ENCODE measurements at places on chromosomes 6 and 20. TPM values are rescaled to one million over a fixed set of nuclear protein-coding genes. Genes with fewer than 3 reads are reported as not detected.

DNA sequence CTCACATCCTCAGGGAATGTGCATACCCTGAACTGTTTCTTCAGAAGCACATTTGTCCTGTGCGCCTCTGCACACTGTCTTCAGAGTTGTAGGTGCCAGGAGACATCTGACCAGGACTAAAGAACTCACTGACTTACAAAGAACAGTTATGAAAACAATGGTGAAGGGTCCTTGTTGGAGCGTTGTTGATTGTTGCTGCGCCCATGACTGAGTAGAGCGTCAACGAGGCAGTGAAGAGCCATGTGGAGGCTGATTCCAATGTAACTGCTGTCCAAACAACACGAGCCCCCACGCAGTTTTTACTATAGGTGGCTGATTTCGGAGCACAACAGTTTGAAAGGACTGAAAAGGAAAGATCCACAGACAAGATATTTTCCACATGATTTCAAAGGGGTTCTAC lies 380.3 kb downstream of the CDH26 start:
- no peak for DNase-seq

NSFL1C gene
- 81.5 TPM for total RNA-seq

GRCh38 chr20:50221501-50222308 lies 31.1 kb downstream of the CEBPB start:
- DNase-seq = no peak

DNA sequence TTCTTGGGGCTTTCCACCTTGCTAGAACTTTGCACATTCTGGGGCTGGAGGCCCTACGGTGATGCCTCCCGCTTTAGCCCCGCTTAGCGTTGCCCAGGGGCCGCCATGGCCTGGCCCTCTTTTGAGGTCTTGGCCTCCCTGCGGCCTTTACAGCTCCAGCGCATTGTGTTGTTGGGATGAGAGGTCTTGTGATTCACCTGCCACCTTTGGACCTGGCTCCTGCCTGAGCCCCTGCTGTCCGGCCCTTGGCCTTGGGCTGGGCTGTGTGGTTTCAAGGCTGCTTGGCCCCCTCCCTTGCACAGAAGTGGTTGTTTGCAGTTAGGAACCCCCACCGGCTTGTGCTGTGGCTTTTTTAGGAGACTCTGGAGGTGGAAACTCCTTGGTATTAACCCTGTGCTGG lies 61.0 kb upstream of the CDH4 start:
- no peak for DNase-seq

RRAGD gene
- total RNA-seq = 1.4 TPM

DNA sequence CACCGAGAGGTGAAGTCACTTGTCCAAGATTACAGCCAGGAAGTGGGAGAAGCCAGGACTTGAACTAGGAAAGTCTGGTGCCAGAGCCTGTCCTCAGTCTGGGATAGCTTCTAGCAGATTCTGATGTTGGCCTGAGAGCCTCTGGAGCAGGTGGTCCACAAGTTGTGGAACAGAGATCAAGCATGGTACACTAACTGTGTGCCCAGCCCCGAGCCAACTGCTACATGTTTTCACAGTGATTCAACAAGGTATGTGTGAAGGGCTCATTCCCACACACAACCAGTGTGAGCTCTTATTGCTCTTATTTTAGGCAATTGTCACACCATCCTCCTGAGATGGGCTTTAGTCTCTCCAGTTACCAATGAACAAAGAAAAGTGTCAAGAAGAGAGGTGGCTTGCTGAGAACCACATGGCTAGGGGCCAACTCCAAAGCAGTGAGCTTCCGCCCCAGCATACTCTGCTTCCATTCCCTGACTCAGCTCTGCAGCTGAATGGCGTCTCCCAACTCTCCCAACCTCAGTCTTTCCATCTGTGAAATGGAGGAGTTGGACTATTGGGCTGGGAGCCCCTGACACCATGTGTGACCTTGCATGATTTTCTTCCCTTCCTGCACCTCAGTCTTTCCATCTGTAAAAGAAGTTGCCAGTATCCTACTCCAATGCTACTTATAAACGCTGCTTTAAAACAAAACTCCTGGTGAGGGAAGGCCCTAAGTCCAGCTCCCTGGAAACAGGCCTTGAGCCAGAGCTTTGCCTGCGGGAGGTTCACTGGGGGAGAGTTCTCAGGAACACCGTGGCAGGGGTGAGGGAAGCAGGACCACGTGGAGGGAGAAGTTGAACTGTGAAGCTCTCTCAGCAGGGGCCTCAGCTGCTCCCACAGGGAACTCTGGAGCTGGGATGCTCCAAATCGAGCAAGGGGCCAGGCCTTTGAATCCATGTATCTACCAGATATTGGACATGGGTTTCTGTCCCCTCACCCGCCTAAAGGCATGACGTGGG lies 40.9 kb downstream of the CDH22 start:
- DNase-seq = no peak

GRCh38 chr6:111242452-111242851 lies 155.1 kb downstream of the SLC16A10 start:
- DNase-seq = no peak

DNA sequence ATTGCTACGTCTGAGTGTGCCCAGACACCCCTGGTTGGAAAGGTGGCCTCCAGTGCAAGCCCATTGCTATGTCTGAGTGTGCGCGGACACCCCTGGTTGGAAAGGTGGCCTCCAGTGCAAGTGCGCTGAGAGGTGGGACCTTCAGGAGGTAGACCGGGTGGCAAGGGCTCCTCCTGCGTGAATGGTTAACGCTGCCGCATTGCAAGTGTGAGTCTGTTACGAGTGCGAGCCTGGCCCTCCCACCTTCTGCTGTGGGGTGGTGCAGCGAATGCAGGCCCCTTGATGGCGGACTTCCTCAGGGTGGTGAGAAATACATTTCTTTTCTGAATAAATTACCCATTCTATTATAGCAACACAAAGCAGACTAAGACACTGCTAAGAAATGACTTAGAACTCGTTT lies 208.8 kb downstream of the DLL1 start:
- DNase-seq = no peak

DNA sequence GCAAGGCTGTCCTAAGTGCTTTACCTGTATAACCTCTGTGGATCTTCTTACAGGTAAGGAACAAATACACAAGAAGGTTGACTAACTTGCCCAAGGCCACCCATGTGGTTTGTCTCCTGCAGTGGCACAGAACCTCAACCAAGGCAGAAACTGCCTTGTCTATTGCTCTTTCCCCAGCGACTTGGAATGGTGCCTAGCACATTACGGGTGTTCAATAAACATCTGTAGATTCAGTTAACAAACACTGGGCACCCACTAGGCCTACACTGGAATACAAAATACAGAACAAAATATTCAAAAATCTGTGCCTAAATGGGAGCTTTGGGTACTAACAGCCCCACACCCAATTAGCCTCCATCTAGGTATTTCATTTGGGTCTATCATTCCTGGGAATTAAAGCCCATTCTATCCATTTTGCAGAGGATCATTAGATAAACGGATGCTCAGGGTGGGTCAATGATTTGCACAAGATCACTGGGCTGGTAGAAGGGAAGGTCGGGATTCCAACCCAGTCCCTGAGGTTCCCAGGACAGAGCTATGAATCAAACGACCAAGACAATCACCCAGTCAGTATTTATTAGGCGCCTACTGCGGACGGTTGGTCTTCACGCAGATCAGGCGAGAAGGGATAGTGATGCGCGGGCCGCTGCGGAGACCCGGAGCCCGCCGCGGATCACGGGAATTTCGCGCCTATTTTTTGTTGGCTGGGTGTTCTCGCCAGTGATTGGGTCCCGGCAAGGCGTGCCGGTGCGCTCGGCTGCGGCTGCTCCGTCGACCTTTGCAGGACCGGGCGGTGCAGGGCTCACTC lies at the start of gene STK35:
STK35 (plus strand) TSS at position 771 of the 808 bp plus-strand sequence. CDS start 55 bp downstream, outside the sequence.
- DNase-seq = no peak

CTAGE9 gene
- not detected for total RNA-seq

MUCL3 gene
- not detected for total RNA-seq

C6orf120 gene
- 25.2 TPM for total RNA-seq

DNA sequence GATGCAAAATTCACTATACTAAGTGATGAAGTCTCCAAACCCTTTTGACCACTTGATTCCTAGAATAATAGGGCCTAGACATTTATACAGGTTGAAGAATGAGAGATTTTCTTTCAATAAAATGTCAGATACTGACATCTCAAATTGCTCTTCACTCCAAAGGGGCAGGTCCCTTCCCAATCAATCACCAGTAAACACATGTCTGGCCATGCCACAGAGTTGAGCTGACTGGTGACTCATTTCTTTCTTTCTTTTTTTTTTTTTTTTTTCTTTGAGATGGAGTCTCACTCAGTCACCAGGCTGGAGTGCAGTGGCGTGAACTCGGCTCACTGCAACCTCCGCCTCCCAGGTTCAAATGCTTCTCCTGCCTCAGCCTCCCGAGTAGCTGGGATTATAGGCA lies 388.6 kb upstream of the BTBD3 start:
- no peak for DNase-seq

PRND gene
- total RNA-seq = 0.20 TPM

LGSN gene
- total RNA-seq = 0.06 TPM

- no peak for DNase-seq
Observed at GRCh38 chr6:149026530-149026942, 279.7 kb downstream of the UST start.

CD93 gene
- total RNA-seq = 14.2 TPM

DNA sequence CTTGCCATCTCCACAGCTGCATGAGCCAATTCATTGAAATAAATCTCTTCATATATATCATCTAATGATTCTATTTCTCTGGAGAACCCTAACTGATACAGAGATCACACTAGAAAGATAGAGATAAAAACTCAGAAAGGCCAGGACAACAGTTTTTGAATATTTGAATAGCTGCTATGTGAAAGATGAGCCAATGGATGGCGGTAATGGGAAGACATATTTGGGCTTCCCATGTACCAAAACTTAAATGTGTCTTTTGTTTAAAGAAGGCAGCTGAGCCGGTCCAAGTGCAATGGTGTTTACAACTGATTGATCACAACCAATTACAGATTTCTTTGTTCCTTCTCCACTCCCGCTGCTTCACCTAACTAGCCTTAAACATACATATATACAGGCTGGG lies 35.1 kb downstream of the SGK1 start:
- no peak for DNase-seq

GRCh38 chr6:163250116-163250515 lies 164.4 kb upstream of the QKI start:
- DNase-seq = no peak

- DNase-seq = no peak
Observed at GRCh38 chr20:46317685-46318177, 9.4 kb upstream of the CDH22 start.

BMP5 gene
- total RNA-seq = 4.8 TPM

DNA sequence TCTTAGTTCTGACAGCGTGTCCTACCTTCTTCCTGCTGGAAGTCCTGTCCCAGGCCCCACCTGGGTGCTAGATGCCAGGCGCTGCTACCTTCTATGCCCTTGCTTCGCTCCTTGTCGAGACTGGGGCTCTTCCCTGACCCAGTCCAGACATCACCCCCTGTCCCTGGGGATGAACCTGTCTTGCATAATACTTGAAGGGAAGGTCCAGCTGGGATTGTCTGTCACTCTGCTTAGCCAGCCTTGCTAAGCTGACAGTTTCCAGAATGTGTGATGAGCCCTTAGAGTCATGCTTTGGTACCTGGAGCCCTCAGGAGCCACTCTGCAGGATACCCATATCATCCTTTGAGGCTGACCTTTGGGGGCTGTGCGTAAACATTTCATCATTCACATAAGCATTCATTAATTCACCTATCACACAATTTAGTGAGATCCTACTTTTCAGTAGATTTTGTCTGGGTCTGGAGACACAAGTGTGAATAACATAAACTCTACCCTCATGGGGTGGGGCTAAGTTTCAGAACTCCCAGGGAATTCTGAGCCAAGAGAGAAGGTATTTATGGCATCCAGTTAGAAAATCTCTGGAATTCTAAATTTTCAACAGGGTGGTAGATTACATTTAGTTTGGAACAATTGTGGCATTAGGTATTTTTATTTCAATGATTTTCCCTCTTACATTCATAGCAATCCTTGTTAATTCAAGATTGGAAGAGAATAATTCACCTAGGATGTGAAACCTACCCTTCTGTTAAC lies 151.1 kb upstream of the HDAC2 start:
- DNase-seq = no peak

DNA sequence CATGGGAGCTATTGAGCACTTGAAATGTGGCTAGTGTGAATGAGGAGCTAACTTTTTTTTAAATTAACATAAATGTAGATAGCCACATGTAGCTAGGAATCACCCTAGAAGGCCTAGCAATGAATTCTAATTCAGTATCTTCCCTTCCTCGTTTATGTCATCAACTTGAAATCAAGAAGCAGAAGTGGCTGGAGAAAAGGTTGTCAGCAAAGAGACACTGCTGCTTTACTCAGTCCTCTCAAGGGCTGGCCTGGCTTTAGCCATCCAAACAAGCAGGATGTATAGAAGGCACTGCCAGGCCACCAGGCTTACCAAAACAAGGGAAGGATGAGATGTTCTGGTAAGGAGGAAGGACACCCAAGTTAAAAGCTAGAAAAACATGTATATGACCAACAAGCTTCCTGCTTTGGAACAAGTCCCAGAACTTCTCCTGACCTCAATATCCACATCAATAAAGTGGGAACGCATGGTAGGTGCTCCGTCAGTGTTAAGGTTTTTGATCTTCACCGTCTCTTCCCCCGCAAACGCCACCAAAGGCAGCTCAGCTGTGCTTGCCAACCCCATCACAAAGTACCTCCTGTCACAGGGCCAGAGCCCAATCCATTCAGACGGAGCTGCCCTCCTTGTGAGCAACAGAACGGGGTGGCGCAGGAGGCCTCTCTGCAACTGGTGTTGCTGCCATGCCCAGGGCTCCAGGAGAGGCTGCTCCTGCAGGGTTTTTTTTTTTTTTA lies 235.8 kb upstream of the RIN2 start:
- no peak for DNase-seq

DNA sequence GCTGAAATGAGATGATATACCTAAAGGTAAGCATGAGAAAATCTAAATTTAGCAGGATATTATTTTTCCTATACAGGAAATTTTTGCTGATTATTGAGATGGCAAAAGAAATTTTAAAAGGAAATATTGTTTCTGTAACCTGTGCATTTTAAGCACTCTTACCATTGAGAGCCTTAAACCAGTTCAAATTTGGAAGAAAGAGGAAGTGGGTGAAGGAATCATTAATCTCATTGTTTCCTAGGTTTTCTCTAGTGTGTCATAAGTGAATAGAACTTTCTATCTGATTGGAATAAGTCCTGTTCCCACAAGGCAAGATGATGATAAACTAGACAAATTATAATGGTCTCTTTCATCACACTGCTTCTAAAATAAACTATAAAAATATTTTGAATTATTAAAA lies 22.4 kb upstream of the FKBP1C start:
- no peak for DNase-seq

GRCh38 chr6:39320363-39320984 lies 2.0 kb downstream of the KCNK16 start:
- DNase-seq = no peak

- DNase-seq = no peak
Observed at GRCh38 chr20:48722737-48723191, 105.0 kb downstream of the PREX1 start.

DNA sequence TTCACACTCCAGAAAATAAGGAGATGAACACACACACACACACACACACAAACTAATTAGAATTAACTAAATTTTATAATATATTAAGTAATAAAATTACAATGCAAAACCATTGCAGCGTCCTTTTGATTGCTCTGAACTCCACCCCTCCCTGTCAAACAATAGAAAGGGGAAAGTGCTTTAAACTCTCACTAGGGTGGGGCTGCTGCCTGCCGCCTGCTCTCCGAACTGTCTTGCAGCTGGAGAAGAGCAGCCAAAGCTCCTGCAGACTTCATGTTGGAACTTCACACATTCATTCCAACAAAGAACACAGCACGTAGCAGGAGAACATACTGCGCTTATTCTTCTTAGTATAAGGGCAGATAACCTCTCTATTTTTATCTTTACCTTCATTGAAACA lies 83.2 kb downstream of the GCLC start:
- no peak for DNase-seq
